Aorta (tissue), 5 donors: ENCODE measurements at places on chromosomes 7 and 10. TPM values are rescaled to one million over a fixed set of nuclear protein-coding genes. Genes with fewer than 3 reads are reported as not detected.

KLF14 gene
- polyA plus RNA-seq, result not detected

- DNase-seq, result no peak
These were observed 22.6 kb downstream of the RNF216 start for GRCh38 chr7:5758753-5759335.

DNA sequence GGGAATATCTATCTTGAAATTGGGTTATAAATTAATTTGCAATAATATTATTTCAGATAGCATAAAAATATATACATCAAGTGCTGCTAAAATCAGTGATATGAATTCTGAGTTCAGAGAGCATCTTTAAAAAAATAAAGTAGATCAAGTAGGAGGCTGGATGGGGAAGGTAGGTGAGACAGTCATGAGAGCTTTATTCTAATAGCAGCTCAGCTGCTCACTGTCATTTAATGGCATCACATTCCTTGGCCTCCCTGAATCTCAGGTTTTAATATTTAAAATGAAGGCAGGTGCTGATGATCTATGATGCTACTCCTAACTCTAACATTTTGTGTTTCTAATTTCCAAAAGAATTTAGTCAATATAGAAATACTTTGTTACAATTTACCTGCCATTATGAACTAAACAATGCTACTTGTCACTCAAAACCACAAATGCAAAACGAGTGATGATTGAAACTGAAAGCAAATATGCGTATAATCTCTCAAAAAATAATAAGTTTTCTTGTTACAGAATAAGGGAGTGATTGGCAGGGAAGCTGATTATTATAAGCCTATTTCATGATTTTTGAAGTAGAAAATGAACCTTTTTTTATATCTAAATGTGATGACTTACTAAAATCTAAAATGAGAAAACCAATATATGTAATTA is 147.6 kb upstream of the CSTF2T start:
- no peak for DNase-seq

DNA sequence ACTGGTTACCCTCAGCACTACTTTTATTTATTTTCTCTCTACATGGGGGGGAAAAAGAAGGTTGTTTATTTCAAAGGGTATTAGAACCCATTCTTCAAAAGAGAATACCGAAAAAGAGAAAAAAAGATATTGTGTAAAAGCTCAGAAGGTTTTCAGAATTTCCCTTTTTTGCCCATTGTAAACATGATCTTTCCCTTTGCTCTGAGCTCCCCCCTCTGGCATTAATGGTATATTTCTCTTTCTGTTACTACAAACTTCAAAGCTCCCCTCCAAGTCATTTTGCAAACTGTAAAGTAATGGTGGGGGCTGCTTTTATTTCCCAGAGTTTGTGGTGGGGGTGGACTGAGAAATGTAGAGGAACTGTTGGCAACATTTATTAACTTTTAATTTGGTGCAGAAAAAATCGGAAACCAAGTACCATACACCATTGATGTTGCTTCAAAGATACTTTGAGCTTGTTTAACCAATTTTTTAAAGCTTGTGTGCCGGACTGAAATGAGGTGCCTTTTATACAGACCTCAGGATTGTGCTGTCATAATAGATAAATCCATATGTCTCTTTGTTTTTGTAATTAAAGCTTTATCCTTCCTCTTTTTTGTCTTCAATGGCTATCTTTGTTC is 181.5 kb downstream of the EXOC4 start:
- no peak for DNase-seq

GRCh38 chr10:108787932-108788331 is 1135.4 kb downstream of the XPNPEP1 start:
- DNase-seq, result no peak

- DNase-seq, result no peak
These were observed 35.4 kb upstream of the CFAP46 start for GRCh38 chr10:132977807-132978206.
